Fibroblast of villous mesenchyme (primary cell): ENCODE measurements at places on chromosomes 6 and 20. TPM values are rescaled to one million over a fixed set of nuclear protein-coding genes. Genes with fewer than 3 reads are reported as not detected.
A peak's percentile ranks its signal among the peaks of the same experiment; 100 is the strongest.

GRCh38 chr20:19274412-19275015 lies 62.1 kb downstream of the SLC24A3 start:
- no peak for DNase-seq

DNA sequence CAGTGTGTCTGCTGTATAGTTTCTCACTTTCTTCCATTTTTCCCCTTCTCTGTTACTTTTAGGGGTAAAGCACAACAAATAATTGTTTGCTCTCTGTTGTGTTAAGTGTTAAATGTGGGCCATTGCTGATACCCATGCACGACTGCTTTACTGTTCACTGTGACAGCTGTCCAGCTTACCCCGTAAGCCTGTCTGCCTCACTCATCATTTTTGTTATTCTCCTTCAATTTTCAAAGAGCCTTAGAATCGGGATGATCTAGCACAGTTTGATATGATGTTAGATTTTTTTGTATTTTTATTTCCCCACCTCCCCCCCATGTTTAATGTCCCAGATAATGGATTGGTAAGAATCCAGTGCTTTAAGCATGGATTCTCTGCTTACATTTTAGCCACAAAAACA lies 41.2 kb upstream of the MLIP start:
- no peak for DNase-seq

GRCh38 chr6:12238219-12238618 lies 51.9 kb upstream of the EDN1 start:
- no peak for DNase-seq

- DNase-seq, result no peak
Measured at GRCh38 chr20:37596890-37597536, 69.3 kb upstream of the BLCAP start.

- no peak for DNase-seq
Measured at GRCh38 chr20:34921436-34921835, 34.2 kb downstream of the GSS start.

DNA sequence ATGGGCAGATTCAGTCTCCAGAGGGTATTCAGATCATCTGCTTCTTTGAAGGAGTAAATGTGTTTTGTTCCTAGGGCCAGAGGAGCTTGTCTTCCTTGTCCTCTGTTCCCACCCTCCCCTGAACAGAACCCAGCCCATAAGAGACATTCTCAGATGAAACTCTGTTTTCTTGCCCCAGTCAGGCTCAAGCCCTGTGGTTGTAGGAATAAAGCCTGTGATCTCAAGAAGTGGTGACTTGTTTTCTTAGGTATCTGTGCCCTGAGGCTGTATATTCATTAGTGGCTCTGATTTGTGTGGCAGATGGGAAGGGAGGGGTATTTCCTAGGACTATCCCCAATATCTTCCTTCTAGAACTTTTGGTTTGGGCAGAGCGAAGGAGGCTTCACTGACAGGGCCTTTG lies 27.9 kb downstream of the GSS start:
- DNase-seq, result peak; percentile 36

DNA sequence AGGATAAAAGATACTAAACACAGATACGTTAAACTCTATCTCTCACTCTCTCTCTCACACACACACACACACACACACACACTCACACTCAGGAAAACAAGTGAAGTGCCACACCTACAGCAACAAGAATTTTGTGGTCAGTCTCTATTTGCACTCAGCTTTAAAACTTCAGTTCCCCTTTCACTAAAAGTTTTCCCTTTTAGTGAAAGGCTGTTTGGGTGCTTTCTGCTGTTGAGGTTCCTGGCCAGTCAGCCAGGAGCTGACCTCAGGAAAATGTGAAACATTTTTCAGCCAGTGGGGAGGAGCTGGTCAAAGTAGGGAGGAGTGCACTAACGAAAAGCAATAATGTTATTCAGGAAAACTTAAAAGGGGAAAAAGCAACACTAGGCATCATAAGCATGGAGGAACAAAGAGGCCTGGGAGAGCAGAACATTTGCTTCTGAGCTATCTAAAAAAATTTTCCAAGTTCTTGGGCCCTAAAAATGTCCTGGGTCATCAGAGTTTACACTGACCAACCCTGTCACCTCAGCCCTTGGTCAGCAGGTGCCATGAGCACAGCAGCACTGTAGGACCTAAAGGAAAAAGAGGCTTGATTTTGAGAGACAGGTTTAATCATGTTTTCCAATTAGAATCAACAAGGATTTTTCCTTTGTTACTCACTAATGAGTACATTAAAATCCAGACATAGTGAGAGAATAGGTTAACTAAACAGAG lies 30.7 kb upstream of the NT5E start:
- peak; percentile 34 for DNase-seq

- DNase-seq, result peak; percentile 65
Measured at GRCh38 chr6:104887350-104887749, 27.6 kb upstream of the HACE1 start.

- DNase-seq, result peak; percentile 78
Measured at GRCh38 chr6:44116641-44117382, 10.4 kb downstream of the MRPL14 start.

- DNase-seq, result peak; percentile 97
Measured at GRCh38 chr6:4446982-4447381, 311.6 kb upstream of the ECI2 start.

DNA sequence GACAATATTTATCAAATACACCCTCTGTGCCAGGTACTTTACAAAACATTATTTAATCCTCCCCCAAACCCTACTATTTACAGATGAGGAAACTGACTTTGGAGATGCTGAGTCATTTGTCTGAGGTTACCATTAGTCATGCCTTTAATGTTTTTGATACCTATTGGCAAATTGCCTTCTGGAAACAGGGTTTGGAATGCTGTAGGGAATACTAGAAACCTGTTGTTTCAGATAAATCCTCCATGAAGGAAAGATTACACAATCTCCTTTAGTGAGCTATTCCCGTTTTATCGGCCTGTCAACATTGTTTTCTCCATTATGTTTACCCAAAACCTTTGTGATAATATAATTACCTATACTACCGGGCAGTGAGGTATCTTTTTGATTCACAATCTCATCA lies 93.6 kb upstream of the ADGRF1 start:
- peak; percentile 93 for DNase-seq

GRCh38 chr6:112296122-112296521 lies 41.8 kb upstream of the LAMA4 start:
- peak; percentile 51 for DNase-seq

DNA sequence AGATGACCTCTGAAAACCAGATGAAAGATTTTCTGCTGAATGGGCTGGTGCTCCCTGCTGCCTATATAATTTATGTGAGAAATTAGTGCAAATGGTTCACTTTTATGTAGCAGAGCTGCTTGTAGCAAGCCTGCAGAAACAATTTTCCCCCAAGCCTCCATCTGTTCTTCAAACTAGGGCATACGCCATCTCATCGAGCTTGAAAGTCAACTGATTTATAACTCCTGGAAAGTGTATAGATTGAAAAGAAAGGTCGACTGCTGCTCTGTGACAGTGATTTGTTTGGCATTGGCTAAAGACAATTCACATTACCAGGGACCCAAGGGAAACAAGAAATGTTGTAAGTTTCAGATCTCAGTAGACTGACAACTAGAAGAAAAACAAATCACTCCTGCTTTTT lies 93.3 kb downstream of the PACRG start:
- no peak for DNase-seq

DNA sequence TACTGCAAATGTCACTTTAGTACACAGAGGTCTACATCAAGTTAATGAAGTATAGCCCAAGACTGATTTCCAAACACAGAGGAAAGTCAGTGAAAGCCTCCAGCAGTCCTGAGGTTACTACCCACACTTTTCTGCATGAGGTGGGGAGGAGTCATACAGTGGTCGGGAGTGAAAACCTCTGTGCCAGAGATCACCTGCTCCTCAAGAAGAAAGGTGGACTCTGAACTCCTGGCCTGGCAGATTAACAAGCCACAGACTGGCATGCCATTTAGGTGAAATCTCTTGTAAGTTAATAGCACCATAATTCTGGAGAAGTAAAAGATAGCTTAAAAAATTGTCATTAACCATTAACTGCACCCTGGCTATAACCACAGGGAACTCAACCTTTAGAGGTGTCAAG lies 125.0 kb upstream of the LAMP5 start:
- no peak for DNase-seq

- no peak for DNase-seq
Measured at GRCh38 chr6:44072452-44072958, 54.7 kb downstream of the MRPL14 start.

DNA sequence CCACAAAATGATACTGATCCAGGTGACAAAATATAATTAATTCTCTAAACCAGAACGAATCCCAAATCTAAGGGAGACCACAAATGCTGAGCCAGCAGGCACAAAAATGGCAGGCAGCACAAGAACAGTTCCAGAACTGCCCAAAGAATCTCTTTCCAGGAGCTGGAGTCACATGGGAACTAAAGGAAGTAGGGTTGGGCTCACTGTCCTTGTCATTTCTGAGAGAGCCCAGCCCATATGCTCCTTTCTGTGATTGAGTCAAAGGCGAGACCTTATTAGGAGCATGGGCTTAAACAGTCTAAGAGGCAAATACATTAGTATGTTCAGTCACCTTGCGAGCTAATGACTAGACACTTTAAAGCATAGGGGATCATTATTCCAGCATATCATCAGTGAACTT lies 327.6 kb upstream of the ARID1B start:
- DNase-seq, result no peak

GRCh38 chr20:51731731-51732095 lies 36.5 kb downstream of the ATP9A start:
- peak; percentile 10 for DNase-seq

GRCh38 chr6:34791164-34791700 lies 651 bp upstream of the BLTP3A start:
- DNase-seq, result peak; percentile 41

DNA sequence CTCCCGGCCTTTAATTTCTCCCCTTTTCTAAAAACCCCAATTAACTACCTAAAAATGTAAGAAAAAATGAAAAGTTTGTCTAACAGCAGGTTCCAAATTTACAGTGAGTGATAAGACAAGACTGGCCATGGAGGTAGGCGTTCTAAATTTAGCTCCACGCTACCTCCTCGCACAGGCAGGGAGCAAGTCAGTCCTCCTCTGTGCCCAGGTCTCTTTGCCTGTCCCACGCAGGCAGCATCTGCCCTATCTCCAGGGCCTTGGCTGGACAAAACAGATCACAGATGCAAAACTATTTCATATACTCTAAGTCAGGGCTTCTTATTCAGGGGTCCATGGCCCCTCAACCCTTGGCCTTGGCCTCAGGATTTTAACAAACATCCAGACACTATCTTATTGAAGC lies 98.0 kb upstream of the JARID2 start:
- DNase-seq, result no peak

DNA sequence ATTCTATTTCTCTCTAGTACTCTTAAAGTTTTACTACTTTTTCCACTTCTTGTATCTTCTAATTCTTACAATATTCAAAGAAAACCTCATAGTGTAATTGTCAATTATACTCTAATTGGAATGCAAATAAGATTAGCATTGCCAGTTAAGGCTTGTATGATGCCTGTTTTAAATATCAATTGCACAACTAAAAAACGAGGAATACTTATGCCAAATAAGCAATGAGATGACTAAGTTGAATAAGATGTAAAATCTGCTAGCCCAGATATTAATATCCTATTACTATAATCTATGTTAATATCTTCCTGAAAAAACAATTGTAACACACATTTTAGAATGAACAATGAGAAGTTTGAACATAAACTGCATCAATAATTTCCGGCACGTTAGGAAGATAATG lies 13.3 kb upstream of the AKAP7 start:
- no peak for DNase-seq

DNA sequence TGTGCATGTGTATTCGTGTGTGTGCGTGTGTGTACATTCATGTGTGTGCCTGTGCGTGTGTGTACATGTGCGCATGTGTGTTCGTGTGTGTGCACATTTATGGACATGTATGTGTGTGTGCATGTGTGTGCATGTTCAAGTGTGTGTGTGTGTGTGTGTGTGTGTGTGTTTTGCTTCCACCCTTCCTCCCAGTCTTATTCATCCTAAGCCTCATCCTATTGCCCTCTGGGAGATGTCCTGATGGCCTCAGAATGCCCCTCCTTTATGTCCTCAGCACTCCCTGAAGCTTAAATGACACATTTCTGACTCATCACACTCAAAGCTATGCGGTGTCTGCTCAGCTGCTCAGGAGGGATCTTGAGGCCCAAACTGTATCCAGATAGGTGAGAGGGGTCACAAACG lies 76.6 kb upstream of the CCDC167 start:
- peak; percentile 34 for DNase-seq

- no peak for DNase-seq
Measured at GRCh38 chr6:76518443-76518842, 446.0 kb upstream of the IMPG1 start.

DNA sequence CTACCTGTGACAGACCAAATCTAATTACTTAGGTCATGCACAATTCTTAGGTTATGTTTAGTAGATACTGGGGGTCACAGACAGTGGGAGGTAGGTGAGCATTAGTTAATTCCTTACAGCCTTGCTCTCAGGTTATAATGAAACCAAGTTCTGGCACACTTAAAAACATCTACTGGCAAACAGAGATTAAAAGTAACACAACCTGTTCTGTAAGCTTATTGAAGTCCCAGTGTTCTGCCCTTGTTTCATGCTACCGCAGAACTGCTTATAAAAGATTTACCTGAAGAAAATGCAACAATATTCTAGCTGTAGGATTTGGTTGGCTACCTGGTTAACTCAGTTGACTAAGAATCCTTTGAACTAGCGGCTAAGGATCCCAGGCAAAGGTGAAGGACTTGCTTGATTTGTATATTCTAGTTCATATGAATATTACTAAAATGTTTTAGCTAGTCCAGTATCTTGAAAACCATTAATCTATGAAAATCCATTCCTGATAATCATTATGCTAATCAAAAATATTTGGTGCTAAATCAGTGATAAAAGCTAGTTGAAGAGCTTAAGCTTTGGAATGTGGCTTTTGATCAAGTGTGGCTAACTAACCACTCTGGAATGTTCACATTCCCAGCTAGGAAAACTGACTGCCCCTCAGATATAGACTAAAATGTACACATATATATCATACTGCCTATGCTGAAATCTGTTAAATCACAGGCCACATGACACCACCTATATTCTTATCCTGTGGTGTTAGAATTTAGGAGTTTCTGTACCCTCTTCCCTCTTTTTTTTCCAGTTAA lies 7.2 kb downstream of the PEX3 start:
- peak; percentile 11 for DNase-seq

- no peak for DNase-seq
Measured at GRCh38 chr6:165597821-165598220, 65.2 kb downstream of the PDE10A start.

GRCh38 chr6:124164343-124164742 lies 360.7 kb downstream of the NKAIN2 start:
- no peak for DNase-seq

GRCh38 chr20:2171266-2171790 lies 69.7 kb downstream of the STK35 start:
- DNase-seq, result no peak

GRCh38 chr6:43264599-43265145 lies 21.4 kb downstream of the TTBK1 start:
- no peak for DNase-seq

The DNPH1 gene
- total RNA-seq, result 21.6 and 41.9 TPM in 2 replicates

The OR2H1 gene
- total RNA-seq, result not detected in 2 replicates

The ERVFRD-1 gene
- total RNA-seq, result not detected in 2 replicates

The RBCK1 gene
- total RNA-seq, result 59.2 and 78.0 TPM in 2 replicates

The BMP7 gene
- total RNA-seq, result not detected in 2 replicates

The ME1 gene
- total RNA-seq, result 28.7 and 39.7 TPM in 2 replicates

The HEY2 gene
- 0.32 TPM in 1 of 2 replicates, not detected in the other for total RNA-seq

The GDAP1L1 gene
- not detected in 2 replicates for total RNA-seq

The CYP24A1 gene
- not detected in 2 replicates for total RNA-seq

The DEFB124 gene
- total RNA-seq, result not detected in 2 replicates

The SLC44A4 gene
- not detected in 2 replicates for total RNA-seq

The PSORS1C1 gene
- total RNA-seq, result 0.97 and 3.0 TPM in 2 replicates

The ANKRD6 gene
- total RNA-seq, result 1.3 TPM in 2 replicates

The XKR7 gene
- total RNA-seq, result not detected in 2 replicates

The C6orf58 gene
- total RNA-seq, result not detected in 2 replicates

The CDH4 gene
- 1.3 and 1.7 TPM in 2 replicates for total RNA-seq

The KHDC1 gene
- 2.6 and 3.9 TPM in 2 replicates for total RNA-seq

The SLC22A2 gene
- under 0.01 TPM in 2 replicates for total RNA-seq
